ENCODE measurements at places on chromosomes 4 and X. TPM values are rescaled to one million over a fixed set of nuclear protein-coding genes. Genes with fewer than 3 reads are reported as not detected.

Gene MND1
- 29.8 TPM for total RNA-seq

Gene RASL11B
- 0.48 TPM for total RNA-seq

Gene PAGE2B
- total RNA-seq, result 0.74 TPM

Gene CT47A7
- not detected for total RNA-seq

Gene LGI2
- total RNA-seq, result not detected

Gene ASMT
- total RNA-seq, result 0.21 TPM

Gene HTR2C
- total RNA-seq, result not detected
